ENCODE measurements at places on chromosomes 3 and 15. TPM values are rescaled to one million over a fixed set of nuclear protein-coding genes. Genes with fewer than 3 reads are reported as not detected.
A peak's percentile ranks its signal among the peaks of the same experiment; 100 is the strongest.

DNA sequence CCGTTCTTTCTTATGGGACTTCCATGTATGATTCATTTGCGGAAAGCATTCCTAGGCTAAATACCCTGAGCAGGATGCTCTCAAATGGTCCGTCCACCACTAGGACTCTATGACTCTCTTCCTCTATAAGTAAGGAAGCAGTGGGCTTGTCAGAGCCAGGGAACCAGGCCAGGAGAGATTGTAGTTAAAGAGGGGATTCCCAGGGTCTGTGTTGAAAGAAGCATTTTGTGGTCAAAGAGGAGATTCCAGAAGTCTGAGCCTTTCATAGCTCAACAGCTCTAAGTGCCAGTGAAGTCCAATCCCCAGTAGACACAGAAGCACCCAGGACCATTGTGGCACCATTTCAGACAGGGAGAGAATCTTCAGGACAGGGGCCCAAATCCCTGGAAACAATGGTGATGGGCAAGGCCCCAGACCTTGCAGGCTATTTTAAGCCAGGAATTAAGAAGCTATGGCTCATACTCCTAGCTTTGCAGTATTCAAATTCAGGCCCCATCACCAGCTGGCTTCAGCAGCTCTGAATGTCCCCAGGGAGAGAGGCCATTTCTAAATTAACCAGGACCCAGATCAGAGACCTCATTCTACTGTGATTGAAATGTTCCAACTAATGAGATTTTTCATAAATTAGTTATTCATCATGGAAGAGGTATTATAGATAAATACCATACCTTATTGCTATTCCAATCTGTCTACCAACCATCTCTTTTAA, 81.7 kb downstream of the CD47 start:
- peak; percentile 48 for DNase-seq

DNA sequence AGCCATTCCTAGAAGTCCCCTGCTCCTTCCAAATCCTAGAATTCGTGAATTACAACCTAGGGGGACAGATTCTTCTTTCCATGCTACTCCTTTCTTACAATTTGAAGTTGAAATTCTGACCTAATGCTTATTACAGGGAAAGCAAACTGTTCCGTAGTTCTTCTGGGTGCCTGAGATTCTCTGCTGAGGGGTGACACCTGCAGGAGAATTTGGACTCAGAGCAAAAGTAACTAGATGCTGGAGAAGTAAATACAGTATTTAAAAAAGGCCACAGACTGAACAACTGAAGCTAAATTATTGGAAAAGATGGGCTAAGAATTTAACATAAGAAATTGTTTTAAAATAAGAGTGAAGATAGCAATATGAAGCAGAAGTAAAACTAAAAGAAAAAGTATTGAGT, 37.9 kb downstream of the ACAD9 start:
- no peak for DNase-seq

DNA sequence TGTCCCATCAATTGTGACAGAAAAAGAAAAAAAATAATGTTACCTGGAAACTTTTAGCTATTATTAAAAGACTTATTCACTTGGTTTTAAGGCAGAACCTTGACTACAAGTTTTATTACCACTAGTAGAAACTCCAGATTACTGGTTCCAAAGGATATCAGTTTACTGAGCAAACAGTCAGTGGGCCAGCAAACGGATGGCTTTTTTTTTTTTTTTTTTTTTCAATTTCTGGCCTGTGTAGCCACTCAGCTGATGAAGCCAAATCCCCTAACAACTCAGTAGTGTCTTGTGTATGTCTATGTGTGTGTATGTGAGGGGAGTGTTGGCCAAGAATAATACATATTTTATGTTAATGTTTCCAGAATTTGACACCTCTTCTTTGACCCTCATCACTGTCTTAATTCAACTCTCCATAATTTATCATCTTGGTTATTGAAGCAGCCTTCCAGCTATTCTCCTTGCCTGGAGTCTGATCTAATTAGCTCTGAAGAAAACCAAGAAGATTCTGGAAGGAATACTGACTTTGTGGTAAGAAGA, 724.9 kb downstream of the NSUN3 start:
- DNase-seq, result no peak

- DNase-seq, result no peak
Measured at GRCh38 chr3:132638706-132639105, 20.9 kb downstream of the ACAD11 start.

DISP2 gene
- total RNA-seq, result under 0.01 TPM

GRCh38 chr3:126136428-126137220, 43.8 kb downstream of the ALDH1L1 start:
- no peak for DNase-seq

ARIH1 gene
- total RNA-seq, result 31.0 TPM

GRCh38 chr3:20240154-20240883, 54.3 kb upstream of the SGO1 start:
- no peak for DNase-seq

GRCh38 chr3:116610124-116610523, 99.5 kb upstream of the TUSC7 start:
- DNase-seq, result no peak

- no peak for DNase-seq
Measured at GRCh38 chr3:180802837-180803236, 109.6 kb upstream of the FXR1 start.

- no peak for DNase-seq
Measured at GRCh38 chr3:120864541-120864940, 43.5 kb upstream of the STXBP5L start.

DNA sequence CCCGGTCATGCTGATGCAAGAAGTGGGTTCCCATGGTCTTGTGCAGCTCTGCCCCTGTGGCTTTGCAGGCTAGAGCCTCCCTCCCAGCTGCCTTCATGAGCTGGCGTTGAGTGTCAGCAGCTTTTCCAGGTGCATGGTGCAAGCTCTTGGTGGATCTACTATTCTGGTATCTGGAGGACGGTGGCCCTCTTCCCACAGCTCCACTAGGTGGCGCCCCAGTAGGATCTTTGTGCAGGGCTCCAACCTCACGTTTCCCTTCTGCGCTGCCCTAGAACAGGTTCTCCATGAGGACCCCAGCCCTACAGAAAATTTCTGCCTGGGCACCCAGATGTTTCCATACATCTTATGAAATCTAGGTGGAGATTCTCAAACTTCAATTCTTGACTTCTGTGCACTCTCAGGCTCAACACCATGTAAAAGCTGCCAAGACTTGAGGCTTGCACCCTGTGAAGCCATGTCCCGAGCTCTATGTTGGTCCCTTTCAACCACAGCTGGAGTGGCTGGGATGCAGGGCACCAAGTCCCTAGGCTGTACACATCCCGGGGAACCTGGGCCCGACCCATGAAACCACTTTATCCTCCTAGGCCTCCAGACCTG, 238.4 kb upstream of the MDFIC2 start:
- DNase-seq, result peak; percentile 14

FRMD5 gene
- total RNA-seq, result 0.51 TPM

- DNase-seq, result no peak
Measured at GRCh38 chr15:79090487-79091203, at the start of gene RASGRF1. RASGRF1 (minus strand) TSS chr15:79090780; CDS start chr15:79090498, 282 bp downstream.

ZNF662 gene
- not detected for total RNA-seq

GRCh38 chr15:74768099-74768770, 13.6 kb upstream of the CSK start:
- DNase-seq, result no peak

BSN gene
- total RNA-seq, result not detected

GRCh38 chr15:60407415-60407805, 9.6 kb upstream of the ANXA2 start:
- DNase-seq, result peak; percentile 76

SENP5 gene
- total RNA-seq, result 43.0 TPM

DNA sequence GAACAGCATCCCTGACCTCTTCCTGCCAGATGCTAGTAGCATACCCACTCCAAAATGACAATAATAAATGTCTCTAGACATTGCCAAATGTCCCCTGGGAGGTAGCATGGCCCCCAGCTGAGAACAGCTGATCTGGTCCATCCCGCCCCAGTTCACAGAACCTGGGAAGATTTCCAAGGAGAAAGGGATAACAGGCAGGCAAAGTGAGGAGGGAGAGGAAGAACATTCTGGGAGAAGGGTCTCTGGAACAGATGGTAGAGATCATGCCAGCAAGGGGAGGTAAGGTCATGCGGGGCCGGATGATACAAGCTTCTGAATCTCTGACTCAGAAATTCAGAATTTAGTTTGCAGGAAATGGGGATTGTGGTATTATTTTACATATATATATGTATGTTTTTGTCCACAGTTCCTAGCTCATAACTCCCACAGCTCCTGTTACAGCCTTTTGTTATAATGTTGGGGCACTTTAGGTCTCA, 192.7 kb downstream of the SUCLG2 start:
- DNase-seq, result no peak

GRCh38 chr3:87351937-87352336, 75.6 kb upstream of the POU1F1 start:
- no peak for DNase-seq

SLC22A14 gene
- not detected for total RNA-seq

- no peak for DNase-seq
Measured at GRCh38 chr15:70810916-70811578, 42.9 kb downstream of the LARP6 start.

PLSCR4 gene
- 5.6 TPM for total RNA-seq

DNA sequence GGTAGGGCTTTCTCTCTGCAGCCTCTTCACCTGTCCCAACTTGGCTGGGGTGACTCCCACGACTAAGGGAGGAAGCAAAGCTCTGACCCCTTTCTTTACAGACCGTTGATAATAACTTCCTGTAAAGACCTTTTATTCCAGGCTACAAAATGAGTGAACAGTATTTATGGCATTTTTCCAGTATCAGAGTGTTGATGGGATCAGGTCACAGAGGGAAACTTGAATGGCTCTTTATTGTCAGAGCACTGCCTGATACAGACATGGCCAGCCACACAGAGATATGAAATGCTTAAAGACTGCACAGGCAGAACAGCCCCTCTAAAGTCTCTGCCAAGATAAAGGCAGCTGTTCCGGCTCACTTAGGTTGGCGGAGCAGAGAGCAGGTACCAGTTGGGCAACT, 1033.9 kb upstream of the NR2F2 start:
- DNase-seq, result no peak

- peak; percentile 88 for DNase-seq
Measured at GRCh38 chr15:101813803-101814534, 2.0 kb downstream of the OR4F15 start.

C2CD4B gene
- total RNA-seq, result not detected

DGKG gene
- 16.4 TPM for total RNA-seq

DNA sequence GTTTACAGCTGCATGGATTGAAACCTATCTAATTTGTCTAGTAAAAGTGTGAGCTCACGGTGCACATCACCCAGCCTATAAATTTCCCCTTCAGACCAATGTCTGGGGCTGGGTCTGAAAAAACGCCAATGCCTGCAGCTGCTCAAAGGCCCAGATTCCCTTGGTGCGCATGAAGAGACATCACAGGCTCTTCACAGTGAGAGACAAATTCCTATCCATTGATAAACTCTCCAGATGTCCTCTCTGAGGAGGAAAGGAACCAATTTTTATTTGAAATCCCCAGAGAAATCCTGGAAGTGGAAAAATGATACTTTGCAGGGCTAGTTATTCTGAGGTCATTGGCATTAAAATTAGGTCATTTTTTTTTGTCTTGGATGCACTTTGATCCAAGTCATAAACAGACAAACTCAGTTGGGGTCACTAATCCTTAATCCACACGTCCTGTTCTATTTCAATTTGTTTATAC, 360.5 kb downstream of the EPHA3 start:
- DNase-seq, result no peak

GRCh38 chr15:75030424-75030823, 7.0 kb downstream of the PPCDC start:
- no peak for DNase-seq

GRCh38 chr15:41774882-41775417, 666 bp downstream of the MAPKBP1 start:
- no peak for DNase-seq

LDHAL6B gene
- not detected for total RNA-seq

GRCh38 chr15:80184554-80184953, 31.8 kb downstream of the FAH start:
- no peak for DNase-seq

DNA sequence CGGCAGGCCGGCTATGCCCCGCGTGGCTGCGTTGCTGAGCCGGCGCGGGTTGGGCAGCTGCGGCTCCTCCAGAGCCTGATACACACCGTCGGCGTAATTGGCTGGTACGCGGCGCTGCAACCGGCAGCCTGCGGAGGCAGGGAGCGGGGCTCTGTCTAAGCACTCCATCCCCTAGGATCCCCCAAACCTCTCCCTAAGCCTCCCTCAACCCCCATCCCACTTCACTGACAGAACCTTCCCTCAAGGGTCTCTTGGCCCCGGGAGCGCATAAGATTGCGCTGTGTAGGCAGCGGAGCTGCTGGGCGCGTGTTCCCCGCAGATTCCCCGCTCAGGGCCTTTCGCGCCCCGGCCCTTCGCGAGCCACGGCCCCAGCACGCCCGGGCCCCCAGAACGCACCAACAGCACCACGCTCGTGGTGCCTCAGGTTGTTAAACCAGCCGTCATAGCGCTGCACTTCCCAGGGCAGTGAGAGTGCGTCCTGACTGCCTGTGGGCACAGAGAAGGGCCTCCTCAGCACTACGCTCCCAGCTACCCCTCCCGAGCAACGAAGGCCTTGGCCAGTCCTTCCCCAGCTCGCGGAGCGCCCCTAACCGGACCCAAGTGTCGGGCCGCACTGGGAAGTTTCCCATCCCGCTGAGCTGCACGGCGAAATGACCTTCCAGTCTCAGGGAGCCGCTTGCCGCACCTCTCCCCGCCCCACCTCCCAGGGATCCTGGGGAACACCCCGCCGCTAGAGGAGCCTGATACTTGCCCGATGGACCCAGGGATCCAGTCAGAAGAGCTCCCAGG, 1.2 kb downstream of the DUOX2 start:
- no peak for DNase-seq

- DNase-seq, result no peak
Measured at GRCh38 chr15:71791975-71792374, 18.4 kb upstream of the NR2E3 start.

DNA sequence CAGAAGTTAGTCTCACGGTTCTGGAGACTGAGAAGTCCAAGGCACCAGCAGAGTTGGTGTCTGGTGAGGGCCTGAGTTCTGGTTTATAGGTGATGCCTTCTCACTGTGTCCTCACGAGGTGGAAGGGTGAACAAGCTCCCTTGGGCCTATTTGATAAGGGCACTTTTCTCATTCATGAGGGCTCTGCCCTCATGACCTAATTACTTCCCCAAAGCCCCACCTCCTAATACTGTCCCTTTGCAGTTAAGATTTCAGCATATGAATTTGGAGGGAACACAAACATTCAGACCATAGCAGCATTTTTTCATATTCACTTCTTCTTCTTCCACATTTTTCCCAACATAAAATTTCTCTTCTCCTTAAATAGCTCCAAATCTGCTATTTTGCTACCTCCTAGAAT, 41.5 kb downstream of the TMEM41A start:
- DNase-seq, result no peak

RMDN3 gene
- 27.7 TPM for total RNA-seq

- no peak for DNase-seq
Measured at GRCh38 chr15:70672081-70672480, 91.3 kb downstream of the UACA start.
